ENCODE measurements at places on chromosomes 2 and 18. TPM values are rescaled to one million over a fixed set of nuclear protein-coding genes. Genes with fewer than 3 reads are reported as not detected.

CMPK2 gene
- 3.1 TPM for total RNA-seq

SOWAHC gene
- 20.8 TPM for total RNA-seq

ARHGAP28 gene
- total RNA-seq = 42.6 TPM

CXCR1 gene
- total RNA-seq = 2.1 TPM

SRD5A2 gene
- not detected for total RNA-seq

ITM2C gene
- total RNA-seq = 49.4 TPM

EFR3B gene
- total RNA-seq = 4.9 TPM

CFAP53 gene
- 0.30 TPM for total RNA-seq

FBXO15 gene
- total RNA-seq = 1.5 TPM

- no peak for DNase-seq
Measured at GRCh38 chr2:71814885-71815284, 332.8 kb downstream of the CYP26B1 start.

DNA sequence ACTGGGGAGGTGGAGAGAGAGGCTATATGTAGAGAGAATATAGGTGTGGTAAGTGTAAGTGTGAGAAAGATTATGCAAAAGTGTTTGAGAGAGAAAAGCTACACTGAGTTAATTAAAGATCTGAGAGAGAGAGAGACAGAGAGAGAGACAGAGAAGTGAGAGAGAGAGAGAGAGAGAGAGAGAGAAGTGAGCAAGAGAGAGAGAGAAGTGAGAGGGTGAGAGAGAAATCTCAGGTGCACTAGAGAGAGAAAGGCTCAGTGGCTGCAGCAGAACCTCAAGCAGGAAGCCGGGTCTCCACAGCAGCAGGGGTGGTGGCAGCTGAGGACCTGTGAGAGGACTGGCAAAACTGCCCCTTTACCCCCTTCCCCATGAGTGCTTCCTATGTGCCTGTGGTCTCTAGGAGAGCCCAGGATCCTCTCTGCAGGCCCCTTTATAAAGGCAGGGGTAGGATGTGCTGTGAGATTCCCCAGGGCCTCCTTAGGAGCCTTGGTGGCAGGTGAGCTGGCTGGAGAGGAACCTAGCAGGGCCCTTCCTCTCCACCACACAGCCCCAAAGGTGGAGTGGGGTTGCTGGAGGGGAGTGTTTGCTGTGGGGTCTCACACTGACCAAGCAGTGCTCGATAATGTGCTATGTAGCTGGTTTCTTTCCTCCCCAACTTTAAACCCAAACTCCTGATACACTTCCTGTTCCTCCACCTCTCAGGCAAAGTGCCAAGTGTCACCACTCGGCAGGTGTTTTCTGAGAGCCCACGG is 52.6 kb downstream of the SLC4A5 start:
- DNase-seq = no peak

DNA sequence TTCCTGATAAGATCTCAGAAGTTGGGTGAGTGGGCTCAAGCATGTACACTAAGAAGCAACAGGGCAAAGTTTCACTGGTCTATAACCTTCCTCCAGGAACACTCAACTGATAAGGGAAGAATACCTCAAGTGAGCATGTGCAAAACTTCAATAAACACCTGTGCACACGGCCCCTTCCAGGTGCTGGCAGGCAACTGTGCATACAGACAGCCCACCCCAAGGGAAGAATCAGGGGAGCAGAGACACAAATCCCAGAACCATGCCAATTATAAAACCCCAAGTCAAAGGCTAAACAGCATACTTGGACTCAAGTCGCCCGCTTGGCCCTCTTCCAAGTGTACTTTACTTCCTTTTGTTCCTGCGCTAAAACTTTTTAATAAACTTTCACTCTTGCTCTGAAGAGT is 85.9 kb upstream of the RTN4 start:
- DNase-seq = no peak

GRCh38 chr2:24548058-24548457 is 57.0 kb downstream of the NCOA1 start:
- DNase-seq = no peak

- no peak for DNase-seq
Measured at GRCh38 chr2:194566907-194567660, 1089.9 kb upstream of the SLC39A10 start.

DNA sequence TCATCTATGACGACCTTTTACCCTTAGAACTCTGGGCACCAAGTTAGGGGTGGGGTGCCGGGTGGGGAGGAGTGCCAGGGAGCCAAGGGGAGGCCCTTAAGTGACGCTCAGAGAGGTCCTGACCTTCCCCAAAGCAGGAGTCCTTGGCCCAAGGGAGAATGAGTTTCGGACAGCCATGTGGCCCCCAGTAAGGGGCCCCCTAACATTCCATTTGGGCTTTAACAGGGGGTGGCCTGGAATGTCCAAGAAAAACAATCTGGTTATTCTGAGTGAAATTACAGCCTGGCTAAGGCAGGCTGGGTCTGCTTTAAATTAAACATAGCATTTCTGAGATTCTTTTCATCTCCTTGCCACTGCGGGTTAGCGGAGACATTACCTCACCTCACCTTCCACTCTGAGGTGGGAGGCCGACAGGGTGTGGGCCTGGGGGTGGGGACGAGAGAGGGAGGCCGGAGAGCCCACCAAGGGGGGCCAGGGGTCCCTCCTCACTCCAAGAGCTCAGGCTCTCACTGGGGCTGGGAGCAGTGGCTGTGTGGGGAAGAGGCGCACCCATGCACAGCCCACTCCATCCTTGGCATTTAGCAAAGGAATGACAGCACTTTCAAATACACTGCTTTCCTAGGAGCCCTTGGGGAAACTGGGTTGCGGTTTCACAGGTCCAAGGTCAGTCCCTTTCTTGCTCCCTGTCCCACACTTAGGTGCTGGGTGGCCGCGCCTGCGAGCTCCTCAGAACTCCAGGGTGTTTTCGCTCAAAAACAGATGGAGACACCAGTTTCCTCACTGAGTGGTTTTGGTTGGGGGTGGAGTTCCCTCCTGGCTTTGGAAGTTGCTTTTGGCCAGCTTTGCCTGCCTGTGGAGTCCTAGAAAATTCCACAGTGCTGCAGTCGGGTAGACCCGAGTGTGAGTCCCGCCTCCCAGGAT is 107.4 kb downstream of the POLR1A start:
- DNase-seq = peak; percentile 61

GRCh38 chr18:41268271-41268670 is 686.8 kb upstream of the PIK3C3 start:
- no peak for DNase-seq

DNA sequence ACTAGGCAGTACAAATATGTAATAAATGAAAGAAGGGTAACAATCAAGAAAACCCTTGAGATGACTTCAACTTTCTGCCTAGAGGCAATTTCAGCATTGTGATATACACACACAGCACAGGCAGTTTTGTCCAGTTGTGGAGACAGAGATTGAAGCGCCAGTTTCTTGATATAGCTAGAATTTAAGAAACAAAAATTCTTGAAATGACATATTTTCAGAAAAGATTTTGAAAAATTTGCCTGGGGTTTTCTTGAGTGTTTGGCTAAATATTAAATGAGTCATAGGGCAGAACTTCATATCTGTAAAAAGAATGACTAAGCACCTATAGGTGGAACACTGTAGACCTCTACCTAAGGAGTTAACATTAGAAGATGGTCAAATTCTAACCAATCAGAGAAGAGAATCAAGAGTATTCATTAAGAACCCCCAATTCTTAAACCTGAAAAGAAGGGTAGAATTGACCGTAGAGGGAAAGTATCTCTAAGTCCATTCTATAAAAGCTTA is 1266.8 kb upstream of the TMEFF2 start:
- DNase-seq = no peak

GRCh38 chr2:101047075-101047766 is 45.1 kb downstream of the RPL31 start:
- no peak for DNase-seq

GRCh38 chr18:38940475-38940862 is 1374.9 kb upstream of the CELF4 start:
- DNase-seq = no peak

DNA sequence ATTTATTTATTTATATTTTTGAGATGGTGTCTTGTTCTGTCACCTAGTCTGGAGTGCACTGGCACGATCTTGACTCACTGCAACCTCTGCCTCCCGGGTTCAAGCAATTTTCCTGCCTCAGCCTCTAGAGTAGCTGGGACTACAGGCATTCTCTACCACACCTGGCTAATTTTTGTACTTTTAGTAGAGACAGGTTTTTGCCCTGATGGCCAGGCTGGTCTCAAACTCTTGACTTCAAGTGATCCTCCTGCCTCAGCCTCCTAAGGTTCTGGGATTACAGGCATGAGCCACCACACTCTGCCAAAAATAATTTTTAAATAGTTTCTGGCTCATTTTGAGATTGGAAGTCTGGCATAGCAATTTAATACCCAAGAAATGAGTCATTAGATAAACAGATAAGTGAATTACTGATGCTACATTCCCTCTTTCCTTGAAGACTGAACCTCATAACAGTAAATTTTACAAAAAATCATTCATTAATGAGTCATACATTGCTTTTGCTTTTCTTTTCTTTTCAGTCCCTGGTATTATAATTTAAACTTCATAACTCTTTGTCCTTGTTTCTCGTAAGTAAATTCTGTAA is 881.6 kb upstream of the PIK3C3 start:
- no peak for DNase-seq

DNA sequence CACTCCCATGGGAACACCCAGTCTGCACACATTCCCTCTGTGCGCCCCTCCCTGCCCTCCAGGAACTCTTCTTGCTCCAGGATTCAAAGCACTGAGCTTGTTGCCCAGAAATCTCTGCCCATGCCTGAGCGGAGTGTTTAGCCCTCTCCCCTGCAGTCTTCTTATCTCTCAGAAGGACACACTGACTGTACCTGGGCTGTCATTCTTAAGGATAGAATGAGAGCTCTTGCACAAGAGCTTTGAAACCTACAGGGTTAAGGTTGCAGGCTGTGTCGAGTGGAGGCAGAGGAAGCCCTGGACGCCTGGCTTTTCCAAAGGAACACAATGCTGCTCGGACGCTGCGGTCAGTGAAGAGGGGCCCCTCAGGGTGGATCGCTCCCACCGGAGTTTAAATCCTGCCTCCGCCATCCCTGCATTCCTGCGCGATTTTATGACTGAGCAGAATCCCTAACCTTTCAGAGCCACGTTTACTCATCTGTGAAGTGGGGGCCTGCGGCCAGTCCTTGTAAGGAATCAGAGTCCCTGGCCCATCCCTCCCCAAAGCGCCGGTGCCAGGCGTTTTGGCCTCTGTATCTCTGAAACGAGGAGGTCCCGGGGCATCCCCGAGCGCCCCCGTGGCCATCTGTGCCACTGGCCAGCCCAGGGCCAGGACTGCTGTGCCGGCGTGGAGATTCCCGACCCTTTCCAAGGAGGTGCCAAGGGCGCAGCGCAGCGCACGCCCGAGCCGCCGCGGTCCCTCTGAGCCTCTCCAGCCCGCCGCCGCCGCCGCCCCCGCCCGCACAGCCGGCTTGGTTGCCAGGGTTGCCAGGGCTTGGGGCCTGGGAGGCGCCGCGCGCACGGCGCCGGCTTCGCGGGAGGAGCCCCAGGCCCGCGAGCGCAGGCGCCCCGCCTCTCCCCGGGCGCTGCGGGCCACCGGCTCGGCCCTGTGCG is 58.9 kb downstream of the FAM168B start:
- DNase-seq = no peak

- no peak for DNase-seq
Measured at GRCh38 chr2:236086971-236087465, 81.2 kb downstream of the GBX2 start.

DNA sequence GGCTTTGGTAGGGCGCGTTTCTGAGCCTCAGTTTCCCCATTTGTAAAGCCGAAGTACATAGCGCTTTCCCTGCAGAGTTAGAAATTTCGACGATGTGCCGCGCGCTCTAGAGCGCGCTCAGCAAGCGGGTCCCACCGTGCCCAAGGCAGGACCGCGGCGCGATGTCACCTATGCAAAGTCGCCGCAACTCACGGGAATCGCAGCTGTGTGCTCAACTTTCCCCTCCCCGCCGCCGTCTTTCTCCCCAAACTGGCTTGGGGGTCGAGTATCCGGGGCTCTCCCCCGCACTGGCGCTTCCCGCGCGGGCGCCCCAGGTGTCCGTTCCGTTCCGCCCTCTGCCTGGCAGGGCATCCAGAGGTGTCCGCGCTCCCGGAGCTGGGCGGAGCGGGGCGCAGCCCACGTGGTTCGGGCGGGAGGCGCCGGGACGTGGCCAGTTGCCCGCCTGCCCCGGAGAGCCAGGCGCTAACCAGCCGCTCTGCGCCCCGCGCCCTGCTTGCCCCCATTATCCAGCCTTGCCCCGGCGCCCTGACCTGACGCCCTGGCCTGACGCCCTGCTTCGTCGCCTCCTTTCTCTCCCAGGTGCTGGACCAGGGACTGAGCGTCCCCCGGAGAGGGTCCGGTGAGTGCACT is at the start of gene MLPH:
Gene MLPH, plus strand, starts transcription at position 433 of the 630 bp plus-strand sequence. CDS start 6,176 bp downstream, outside the sequence.
- DNase-seq = no peak

DNA sequence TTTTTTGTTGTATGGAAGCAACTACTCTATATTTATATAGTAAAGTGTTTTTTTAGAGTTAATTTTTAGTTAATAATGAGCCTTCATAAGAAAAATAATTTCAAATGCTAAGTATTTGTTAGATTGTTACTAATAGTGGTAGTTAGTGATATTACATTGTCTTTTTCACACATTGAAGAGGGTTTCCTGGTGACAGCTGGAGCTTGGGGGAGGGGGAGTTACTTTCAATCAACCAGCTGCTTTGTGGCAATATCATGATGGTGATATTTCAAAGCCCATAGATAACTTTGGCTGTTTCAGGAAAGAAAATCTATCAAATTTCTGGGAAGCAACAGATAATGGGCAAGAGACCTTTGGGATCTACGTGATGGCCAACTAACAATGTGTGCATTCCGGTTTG is 4.1 kb downstream of the RHBDD1 start:
- no peak for DNase-seq

- peak; percentile 11 for DNase-seq
Measured at GRCh38 chr2:151358166-151358970, 976 bp downstream of the TNFAIP6 start.

DNA sequence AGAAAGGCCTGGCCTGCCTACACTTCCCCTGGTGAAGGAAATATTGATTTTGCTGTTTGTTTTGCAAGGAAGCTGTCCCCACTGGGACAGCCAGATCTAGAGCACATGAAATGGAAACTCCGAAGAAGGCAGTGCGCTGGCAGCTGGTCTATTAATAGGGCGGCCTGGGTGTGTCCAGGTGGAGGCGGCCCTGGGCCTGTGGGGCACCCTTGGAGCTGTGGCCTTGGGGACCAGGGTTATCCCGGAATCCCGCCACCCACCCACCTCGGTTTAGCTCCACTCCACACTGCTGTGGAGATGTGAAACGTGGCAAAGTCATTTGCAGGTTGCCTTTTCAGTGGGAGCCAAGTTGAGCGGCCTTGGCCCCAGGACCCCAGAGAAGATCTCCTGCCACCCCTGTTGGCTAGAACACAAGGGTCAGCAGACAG is 204.3 kb downstream of the KLHL29 start:
- no peak for DNase-seq

DNA sequence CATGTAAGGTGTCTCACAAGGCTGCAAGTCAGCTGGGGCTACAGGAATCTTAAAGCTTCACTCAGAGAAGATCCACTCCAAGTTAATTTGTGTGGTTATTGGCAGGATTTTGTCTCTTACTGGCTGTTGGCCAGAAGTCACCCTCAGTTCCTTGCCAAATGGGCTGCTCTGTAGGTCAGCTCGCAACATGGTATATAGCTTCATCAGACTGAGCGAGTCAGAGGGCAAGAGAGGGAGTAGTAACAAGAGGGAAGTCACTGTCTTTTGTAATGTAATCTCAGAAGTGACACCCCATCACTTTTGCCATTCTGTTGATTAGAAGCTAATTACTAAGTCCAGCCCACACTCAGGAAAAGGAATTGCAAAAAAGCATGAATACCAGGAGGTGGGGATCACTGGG is 119.5 kb downstream of the LRRTM1 start:
- no peak for DNase-seq

GRCh38 chr2:2165135-2165534 is 165.9 kb downstream of the MYT1L start:
- no peak for DNase-seq

Data from skin of body (tissue), 3 donors.